ENCODE measurements at places on chromosomes 6 and 20. TPM values are rescaled to one million over a fixed set of nuclear protein-coding genes. Genes with fewer than 3 reads are reported as not detected.

GRCh38 chr6:84193114-84193708 is 34.2 kb downstream of the CEP162 start:
- no peak for DNase-seq

ASIP gene
- not detected for total RNA-seq

GRCh38 chr6:83702077-83702476 is 6.8 kb downstream of the SNAP91 start:
- no peak for DNase-seq

DNA sequence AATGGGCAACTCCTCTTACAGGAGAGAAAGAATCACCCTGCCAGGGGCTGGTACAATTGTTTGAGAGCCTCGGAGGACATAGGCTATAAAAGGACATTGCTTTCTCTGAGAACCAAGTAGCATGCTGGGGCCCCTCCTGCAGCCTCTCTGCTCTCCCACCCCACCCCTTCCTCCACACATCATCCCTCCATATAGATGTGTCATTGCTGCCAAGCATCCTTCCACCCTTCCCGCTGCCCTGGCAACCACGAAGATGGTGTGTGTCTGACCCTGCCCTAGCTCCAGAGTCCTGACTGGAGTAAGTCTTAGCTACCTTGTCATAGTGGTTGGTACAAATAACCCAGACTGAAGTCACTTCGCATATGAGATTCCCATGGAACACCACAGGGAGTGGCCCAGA is 129.7 kb downstream of the SNX5 start:
- DNase-seq: no peak

GRCh38 chr20:16167423-16168130 is 405.7 kb downstream of the KIF16B start:
- no peak for DNase-seq

FLOT1 gene
- 137 TPM for total RNA-seq

DNA sequence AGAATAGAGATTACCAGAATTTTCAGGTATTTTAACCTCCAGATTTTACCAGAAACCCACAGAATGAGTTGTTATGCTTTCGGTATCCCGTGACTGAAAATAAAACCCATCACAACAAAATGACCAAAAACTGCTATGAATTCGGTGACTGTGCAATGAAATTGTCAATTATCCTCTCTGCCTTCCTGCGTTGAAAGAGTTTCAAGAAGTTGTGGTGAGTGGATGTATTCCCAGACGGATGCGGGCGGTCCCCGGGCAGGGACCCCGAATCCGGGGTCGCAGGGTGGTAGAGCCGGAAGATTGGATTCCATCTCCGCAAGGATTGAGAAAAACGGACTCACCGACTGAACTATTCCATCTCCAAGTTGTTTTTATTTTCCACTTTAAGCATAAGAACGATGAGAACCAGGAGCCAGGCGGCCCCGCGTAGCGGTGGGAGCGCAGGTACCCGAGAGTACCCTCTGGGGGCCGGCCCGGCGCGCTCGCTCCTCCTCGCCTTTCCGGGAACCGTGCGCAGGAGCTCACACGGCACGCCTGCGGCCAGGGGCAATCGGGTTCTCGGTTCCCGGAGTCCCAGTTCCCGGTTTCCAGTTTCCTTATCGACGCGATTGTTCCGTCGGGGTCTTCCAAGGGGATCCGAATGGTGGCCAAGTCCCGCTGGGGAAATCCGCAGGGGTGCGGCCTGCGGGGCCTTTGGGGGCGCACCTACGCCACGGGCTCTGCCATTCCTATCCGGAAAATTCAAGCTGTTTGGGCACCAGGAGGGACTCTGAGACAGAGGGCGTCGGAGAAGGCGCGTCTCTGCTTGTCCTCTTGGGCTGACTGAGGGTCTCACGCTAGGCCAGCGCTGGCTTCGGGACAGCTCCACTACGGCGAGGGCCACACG is 104.9 kb upstream of the PRDM1 start:
- DNase-seq: peak; percentile 46

GRM1 gene
- total RNA-seq: not detected

TRIM10 gene
- total RNA-seq: 5.6 TPM
